Stomach (tissue), 19 donors: ENCODE measurements at places on chromosomes 6 and 20.

- no peak for DNase-seq
These were observed 526.6 kb upstream of the MARCKS start for GRCh38 chr6:113330636-113330946.

DNA sequence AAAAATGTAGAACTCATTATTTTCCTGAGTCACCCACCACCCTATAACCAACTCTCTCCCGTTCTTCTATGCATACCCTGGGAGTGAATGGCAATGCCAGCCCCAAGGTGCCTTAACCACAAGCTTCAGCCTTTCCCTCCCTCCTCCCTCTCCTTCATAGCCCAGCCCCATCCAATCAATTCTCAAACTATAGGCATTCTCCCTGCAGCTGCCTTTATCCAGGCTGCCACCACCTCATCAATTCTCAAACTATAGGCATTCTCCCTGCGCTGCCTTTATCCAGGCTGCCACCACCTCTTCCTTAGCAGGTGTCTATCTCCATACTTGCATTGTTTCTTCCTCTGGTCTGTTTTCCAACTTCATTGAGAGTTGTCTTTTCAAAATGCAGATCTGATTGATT is 77.1 kb downstream of the PLEKHG1 start:
- DNase-seq = no peak

GRCh38 chr20:2955257-2955970 is 82.1 kb downstream of the PTPRA start:
- no peak for DNase-seq

GRCh38 chr6:107972413-107973096 is 14.5 kb upstream of the SEC63 start:
- DNase-seq = peak; percentile 36

GRCh38 chr6:113672491-113673149 is 184.5 kb upstream of the MARCKS start:
- DNase-seq = peak; percentile 82

GRCh38 chr6:82363428-82364086 is at the start of gene TPBG:
Gene TPBG, plus strand, starts transcription at chr6:82363817. Its CDS starts 1,145 bp downstream, at chr6:82364962.
- DNase-seq = peak; percentile 58

GRCh38 chr6:116247285-116247684 is 6.6 kb downstream of the TSPYL4 start:
- DNase-seq = no peak

- peak; percentile 92 for DNase-seq
These were observed 180.0 kb downstream of the TBXT start for GRCh38 chr6:165987483-165988301.

- DNase-seq = no peak
These were observed 100.6 kb upstream of the HIVEP1 start for GRCh38 chr6:11911538-11911937.

- no peak for DNase-seq
These were observed 233.7 kb upstream of the SPTLC3 start for GRCh38 chr20:12775041-12775440.
